ENCODE measurements at places on chromosomes 6 and 20.

- no peak for DNase-seq
Measured at GRCh38 chr6:37838219-37838921, 18.8 kb downstream of the ZFAND3 start.

DNA sequence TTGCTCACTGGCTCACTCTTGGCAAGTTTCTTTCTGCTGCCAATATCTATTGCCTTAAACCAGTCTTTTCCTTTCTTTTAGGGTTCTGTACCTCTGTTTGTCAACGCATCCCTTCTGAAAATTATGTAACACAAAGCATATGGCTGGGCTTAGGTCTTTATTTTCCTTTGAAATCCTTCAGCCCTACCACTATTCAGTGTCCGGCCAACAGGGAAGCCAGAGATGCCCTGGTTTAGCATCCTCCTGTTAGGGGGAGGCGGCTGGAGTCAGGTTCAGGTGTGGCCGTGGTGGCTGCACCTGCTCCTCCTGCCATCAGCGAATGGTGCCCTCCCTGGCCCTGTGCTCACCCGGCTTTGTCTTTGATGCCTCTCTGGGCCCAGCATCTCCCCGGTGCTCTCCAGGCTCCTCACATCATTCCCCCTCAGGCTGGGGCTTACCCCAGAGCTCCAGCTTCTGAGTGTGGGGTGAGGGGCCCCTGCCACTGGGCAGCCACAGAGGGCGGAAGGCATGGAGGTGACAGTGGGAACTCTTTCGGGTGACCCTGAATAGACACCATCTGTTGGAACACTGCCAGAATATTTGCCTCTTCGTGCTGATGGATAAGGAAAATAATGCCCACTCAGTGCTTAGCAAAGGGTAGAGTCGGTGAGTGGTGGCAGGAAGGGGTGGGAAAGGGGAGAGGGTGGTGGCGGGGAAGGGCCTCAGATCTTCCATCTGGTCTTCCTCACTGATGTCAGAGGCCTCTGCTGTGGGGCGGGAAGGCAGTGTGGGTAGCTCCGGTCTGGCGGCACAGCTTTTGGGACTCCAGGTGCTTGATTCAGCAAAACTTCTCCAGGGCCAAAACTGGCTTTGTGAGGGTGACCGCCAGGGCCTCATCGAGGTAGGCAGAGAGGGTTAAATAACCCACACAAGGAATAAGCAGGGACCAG is 97.2 kb downstream of the DACT2 start:
- DNase-seq, result no peak

- no peak for DNase-seq
Measured at GRCh38 chr6:26270486-26270861, 94.5 kb upstream of the BTN3A2 start.

GRCh38 chr6:126873791-126874190 is 244.7 kb upstream of the RSPO3 start:
- no peak for DNase-seq

DNA sequence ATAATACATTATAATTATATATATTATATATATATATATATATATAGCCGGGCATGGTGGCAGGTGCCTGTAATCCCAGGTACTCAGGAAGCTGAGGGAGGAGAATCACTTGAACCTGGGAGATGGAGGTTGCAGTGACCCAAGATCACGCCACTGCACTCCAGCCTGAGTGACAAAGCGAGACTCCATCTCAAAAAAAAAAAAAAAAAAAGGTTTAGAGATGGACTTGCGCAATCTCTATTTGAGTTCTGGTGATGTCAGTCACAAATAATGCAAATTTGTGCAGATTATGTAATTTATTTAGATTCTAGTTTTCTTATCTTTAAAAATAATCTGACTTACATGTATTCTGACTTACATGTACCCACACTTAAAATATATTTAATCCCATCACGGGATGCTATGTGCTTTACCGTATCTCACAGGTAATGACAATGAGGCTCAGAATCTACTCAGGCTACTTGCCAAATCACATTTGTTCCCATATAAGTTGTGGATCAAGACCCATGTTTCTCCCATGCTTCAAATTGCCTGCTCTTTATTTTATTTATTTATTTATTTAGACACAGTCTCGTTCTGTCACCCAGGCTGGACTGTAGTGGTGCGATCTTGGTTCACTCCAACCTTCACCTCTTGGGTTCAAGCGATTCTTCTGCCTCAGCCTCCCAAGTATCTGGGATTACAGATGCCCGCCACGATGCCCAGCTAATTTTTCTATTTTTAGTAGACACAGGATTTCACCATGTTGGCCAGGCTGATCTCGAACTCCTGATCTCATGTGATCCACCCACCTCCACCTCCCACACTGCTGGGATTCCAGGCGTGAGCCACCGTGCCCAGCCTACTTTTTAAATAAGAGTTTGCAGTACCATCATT is 7.6 kb upstream of the UST start:
- no peak for DNase-seq

- DNase-seq, result no peak
Measured at GRCh38 chr6:79188885-79189480, 45.5 kb downstream of the HMGN3 start.

Measured in activated effector memory CD4-positive, alpha-beta T cell treated with anti-CD3 and anti-CD28 coated beads, Interleukin-2, amount 50 U/mL, for 16 hours (primary cell).